ENCODE measurements at places on chromosomes 5 and 9.

DNA sequence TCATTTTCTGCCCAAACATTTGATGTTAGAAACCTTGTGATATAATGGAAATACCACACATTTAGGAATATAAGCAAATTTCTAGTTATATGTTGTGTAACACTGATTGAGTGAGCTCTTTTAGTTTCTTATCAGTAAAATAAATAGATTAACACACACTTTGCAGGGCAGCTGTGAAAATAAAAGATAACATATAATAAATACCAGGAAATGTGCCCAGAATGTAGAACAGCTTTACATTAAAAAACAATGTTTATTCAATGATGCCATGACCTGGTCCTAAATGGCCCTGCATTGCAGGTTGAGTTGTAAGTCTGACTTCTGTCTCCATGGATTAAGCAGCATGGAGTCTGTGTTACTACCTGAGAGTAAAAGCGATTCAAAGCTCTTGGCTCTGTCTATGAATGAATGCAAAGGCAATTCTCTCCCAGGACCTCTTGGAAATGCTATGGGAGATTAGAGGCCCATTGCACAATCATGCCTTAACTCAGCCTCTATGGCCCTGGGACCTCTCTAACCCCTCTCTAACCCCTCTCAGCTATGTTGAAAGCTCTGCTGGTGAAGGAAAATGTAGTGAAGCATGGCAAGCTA, 296.0 kb upstream of the ACTBL2 start:
- no peak for DNase-seq

GRCh38 chr9:15182101-15182551, 124.9 kb downstream of the TTC39B start:
- DNase-seq = no peak

DNA sequence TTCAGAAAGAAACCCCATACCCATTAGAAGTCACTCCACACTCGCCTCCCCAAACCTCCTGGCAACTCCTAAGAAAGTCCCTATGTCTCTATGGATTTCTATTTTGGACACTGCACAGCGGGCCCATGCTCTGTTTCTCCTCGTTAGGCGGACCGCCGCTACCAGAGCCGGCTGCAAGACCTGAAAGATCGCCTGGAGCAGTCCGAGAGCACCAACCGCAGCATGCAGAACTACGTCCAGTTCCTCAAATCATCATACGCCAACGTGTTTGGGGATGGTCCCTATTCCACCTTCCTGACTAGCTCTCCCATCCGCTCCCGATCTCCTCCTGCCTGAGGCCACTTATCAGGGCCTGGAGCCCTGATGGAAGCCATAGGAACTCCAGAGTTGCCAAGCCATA, 4.6 kb upstream of the GLE1 start:
- no peak for DNase-seq

- peak; percentile 7 for DNase-seq
Observed at GRCh38 chr5:171681677-171682076, 103.9 kb upstream of the SMIM23 start.

DNA sequence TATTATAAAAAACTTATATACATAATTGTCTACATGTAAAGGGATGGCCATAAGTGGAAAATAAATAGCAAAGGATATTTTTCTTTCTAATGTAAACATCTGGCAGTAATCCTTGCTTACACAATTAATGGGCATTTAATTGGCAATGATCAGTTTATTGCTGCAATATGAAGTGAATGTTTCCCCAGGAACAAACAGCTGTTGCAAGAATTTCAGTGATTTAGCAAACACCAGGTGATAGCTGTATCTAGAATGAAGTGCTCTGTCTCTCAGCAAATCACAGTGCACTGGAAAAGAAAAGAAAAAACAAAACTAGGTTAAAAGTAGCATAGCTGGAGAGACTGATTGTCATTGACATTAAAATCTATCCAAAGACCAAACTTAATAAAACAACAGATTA, 594.5 kb upstream of the ARRDC3 start:
- no peak for DNase-seq

DNA sequence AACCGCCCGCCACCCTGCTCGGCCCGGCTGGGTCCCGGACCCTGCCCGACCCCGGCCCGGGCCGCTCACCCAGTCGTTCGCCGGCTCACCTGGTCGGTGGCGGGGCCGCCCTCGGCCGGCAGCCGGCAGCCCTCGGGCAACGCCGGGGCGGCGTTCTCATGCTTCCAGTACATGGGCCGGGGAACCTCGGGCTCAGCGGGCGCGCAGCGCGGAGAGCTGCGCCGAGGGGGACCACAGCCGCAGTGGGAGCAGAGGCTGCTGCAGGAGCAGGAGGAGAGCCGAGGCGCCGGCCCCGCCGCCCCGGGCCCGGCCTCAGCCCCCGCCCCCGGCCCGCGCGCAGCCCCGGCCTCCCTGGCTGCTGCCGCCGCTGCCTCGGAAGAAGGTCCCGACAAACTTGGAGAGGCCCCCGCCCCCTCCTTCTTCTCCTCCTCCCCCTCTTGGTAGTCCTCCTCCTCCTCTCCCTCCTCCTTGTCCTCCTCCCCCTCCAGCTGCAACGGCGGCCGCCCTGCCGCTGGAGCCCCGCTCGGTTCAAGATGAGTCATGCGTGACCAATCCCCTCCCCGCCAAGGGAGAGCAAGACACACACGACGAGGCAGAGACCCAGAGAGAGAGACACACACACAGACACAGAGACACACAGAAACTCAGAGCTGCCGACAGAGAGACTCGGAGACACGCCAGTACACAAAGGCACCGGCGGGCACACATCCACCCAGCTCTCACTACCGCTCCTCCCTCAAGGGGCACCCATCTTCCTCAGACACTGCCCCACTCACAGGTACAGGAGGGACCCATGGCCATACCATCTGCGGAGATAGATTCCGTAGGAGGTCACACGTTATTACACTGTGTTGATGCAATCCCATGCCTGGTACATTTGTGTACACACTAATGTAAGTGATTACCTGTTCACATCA, at the start of gene LHX6:
TSS of gene LHX6 (minus strand) at position 390 of the 917 bp plus-strand sequence. CDS start at position 173, 217 bp downstream.
- DNase-seq = no peak

GRCh38 chr5:160341309-160341870, 29.0 kb upstream of the CCNJL start:
- no peak for DNase-seq

DNA sequence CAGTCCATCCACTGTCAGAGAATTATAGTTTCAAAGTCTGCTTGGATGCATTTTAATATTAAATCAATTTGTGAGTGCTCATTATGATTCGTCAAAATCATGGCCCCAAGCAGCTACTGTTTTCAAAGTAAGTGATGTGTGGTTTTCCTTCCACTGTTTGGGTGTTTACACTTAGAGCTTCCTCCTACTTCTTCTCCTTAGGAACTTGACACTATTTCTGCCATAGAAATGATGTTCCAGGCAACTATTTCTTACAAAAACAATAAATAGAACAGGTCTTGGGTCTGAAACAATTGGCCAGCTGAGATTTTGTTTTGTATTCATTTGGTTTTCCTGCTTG, 132.8 kb upstream of the RAI14 start:
- DNase-seq = no peak

- no peak for DNase-seq
Observed at GRCh38 chr5:155136216-155136850, 122.8 kb downstream of the KIF4B start.

DNA sequence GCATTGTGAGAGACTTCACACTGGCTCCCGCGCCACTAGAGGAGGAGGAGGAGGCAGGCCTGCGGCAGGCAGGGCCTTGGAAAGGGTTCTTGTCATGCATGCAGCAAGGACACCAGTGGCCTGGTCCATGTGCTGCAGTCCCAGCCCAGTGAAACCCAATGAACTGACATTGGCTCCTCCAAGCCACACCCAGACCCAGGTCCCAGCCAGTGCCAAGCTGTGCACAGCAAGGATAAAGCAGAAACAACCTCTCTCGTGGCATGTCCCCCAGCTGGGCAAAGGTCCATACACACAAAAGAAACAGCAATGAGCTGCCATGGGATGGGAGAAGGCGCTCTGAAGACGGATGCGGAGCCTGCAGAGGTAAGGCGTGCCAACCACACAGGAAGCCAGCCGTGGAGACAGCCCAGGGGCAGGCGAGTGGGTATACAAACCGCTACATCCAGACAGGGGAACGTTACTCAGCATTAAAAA, 89.2 kb downstream of the SEMA4D start:
- DNase-seq = no peak

DNA sequence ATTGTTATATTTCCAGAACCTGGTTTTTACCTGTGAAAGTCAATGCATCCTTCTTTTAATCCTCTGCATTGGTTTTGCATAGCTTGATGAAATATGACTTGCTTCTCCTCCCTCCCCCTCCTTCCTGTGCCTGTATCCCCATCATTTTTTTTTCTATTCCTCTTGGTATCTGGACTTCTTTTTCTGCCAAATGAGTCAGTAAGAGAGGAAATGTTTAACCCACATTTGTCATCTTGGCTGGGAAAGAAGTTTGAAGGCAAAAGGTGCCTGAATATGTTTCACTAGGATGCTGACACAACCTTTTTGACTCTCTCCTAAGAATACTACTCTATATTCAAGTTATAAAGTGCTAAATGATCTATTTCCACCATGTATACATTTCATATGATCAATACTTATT, 35.5 kb upstream of the CDKN2B start:
- DNase-seq = peak; percentile 87
